ENCODE measurements at places on chromosomes 13 and 19.

DNA sequence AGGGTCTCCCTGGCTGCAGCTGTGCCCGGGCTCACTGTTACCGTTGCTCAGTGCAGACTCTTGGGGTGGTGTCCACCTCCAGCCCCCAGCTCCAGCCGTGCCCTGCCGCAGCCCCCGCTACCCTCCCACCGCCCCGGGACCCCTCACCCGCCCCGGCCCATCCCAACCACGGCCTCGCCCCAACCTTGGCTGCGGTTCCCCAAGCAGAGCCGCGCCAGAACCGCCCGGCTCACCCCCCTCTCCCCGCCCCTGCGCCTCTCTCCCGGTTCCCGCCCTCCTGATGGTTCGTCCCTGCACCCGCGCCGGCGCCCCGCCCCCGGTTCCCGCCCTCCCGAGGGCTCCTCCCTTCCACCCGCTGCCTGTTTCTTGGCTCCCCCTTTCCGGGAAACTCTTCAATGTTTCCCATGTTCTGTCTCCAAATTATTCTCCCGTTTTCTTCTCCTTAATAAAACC lies 40.3 kb downstream of the ANKRD10 start:
- peak; percentile 5 for DNase-seq

DNA sequence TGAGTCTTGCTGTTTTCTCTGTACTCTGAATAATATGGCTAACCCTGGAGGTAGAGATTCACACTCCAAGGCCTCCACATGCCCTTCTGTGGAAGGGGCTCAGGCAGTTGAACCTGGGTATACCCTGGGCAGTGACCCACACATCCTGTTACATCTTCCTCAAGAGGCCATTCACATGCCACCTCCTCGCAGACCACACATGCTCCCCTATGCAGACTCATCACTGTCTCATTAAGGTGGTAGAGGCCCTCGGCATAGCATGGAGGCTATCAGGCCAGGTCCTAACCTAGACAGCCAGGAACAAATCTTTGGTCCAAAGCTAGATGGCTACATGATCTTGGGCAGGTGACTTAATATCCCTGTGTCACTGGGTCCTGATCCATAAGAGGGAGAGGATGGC lies 363.9 kb upstream of the ZNF507 start:
- DNase-seq = no peak

DNA sequence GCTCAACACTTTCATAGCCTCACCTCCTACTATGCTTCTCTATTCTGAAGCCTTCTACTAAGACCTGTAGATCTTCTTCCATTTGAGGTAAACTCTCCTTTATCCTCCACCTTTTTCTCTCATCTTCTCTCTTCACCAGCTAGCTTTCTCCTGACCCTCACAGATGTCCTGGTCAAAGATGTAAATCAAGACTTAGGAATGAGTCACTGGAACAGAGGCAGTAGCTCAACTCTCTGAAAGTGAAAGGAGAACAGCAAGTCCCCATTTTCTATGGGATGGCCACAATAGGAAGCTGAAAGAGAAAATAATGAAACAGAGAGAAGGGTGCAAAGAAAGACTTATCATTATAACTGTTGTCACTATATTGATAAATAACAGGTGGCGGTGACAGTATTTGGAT lies 86.1 kb upstream of the DOCK9 start:
- DNase-seq = no peak

DNA sequence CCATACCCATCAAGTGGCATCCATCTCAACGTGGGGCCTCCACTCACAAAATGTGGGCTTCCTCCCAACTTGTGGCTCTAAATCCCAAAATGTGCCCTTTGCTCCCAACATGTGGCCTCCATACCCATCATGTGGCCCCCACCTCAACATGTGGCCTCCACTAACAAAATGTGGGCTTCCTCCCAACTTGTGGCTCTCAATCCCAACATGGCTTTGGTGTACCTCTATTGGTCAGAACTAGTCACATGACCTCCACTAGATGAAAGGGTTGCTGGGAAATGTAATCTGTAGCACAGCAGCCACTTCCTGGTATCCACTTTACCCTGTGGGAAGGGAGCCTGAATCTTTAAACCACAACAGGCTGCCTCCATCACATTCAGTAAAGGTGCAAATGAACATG lies 10.1 kb upstream of the ACER1 start:
- no peak for DNase-seq

- DNase-seq = no peak
Measured at GRCh38 chr19:49409441-49410029, 13.7 kb downstream of the PTH2 start.

- DNase-seq = no peak
Measured at GRCh38 chr19:28445826-28446225, 767.1 kb downstream of the UQCRFS1 start.

GRCh38 chr13:66137384-66137783 lies 1092.8 kb downstream of the PCDH9 start:
- no peak for DNase-seq

DNA sequence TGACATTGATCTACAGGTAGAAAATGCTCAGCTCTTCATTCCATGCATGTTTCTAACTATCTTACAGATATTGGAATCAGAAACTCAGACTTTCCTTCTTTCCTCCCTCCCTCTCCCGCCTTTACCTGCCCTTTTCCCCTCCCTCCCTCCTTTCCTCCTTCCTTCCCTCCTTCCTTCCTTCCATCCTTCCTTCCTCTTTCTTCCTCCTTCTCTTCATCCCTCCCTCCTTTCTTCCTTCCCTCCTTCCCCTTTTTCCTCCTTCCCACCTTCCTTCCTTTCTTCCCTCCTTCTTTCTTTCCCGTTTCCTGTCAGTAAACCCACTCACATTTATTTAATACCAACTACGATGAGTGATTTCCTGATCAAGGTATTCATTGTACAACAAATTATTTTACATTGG lies 113.4 kb upstream of the IRS2 start:
- DNase-seq = no peak

DNA sequence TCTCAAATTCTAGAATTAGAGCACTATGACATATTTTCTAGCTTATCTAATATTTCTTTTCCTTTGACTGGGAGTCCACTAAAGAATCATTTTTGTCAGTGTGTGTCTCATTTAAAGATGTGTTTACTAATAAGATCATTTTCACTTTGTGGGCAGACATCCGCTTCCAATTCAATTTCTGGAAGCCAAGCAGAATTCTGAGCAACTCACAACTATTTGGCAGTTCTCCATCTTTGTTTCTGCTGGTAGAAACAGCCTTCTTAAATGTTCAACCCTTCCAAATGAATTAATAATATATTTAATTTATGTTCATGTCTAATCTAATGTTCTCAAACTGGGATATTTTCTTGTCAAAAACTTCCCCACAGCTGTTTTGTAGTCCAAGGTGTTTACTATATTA lies 411.8 kb downstream of the KCTD12 start:
- no peak for DNase-seq

- peak; percentile 25 for DNase-seq
Measured at GRCh38 chr19:2097203-2097885, 629 bp downstream of the IZUMO4 start.

DNA sequence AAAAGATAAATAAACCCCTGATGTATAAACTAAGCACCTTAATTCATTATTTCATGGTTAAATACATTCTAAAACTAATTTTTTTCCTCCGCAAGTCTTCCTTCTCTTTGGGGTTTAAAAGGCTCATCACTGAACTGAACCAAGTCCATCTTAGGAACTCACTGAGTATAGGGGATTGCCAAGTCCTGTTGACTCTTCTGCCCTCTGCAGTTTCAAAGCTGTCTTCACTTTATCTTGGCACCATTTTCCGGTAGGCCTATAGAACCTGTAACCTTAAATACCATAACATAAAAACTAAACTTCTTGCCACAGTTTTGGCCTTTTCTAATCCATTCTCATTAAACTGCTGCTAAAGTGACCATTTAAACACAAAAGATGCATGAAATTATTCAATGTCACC lies 66.5 kb upstream of the USPL1 start:
- DNase-seq = no peak

DNA sequence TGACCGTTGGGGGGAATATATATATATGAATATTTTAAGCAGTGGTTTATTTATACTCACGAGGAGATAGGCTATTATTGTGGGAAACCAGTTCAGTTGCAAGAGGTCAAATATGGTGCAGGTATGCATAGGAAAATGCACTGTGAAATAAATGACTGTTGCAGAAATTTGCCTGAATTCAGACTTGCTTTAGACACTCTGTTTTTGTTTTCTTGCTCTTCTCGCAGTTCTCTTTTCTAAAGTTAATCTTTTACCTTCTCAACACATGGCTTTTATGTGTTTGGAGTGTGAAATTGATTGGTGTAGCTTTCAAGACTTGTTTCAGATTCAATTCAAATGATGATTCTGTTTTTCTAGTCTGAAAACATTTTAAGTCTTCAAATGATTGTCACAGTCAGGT lies 109.7 kb downstream of the LRCH1 start:
- no peak for DNase-seq

GRCh38 chr13:113796211-113796963 lies 37.4 kb downstream of the TMEM255B start:
- no peak for DNase-seq

GRCh38 chr19:14563989-14564651 lies 7.7 kb downstream of the NDUFB7 start:
- peak; percentile 14 for DNase-seq

GRCh38 chr19:17435218-17435617 lies 13.2 kb downstream of the TMEM221 start:
- DNase-seq = no peak

GRCh38 chr13:41428155-41428554 lies 29.2 kb upstream of the RGCC start:
- no peak for DNase-seq

GRCh38 chr13:67803118-67803517 lies 573.0 kb upstream of the PCDH9 start:
- DNase-seq = no peak

GRCh38 chr19:4352701-4353121 lies 9.3 kb downstream of the MPND start:
- DNase-seq = peak; percentile 44

DNA sequence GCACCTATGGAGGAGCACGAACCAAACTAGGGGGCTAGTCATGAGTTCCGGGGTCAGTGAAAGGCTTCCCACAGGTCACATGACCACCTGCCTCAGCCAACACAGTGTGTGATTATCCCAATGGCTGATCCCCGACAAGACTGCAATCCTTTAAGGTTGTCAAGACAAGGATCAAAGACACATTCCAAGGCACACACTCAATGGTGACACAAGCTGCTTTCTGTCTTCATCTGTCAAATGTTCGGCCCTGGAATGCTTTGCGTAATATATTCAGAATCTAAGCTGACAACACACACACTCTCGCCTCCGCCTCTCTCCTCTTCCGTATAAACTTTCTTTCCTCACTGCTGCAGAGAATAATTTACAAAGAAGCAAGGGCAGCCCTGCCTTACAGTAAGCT lies 11.7 kb downstream of the RANBP3 start:
- no peak for DNase-seq

DNA sequence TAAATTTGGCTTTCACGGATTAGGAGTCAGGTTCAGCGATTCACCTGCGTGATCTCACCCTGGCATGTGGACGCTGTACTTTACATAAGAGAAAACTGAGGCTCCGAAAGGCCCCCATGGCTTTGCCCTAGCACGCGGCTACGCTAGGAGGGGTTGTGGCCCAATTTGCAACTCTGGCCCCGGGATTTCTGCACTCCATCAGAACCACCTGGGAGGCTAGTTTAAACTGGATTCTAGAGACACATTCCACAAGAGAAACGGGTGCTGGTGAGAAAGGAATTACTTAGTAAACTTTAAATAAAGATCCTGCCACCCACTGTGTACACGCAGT lies 6.2 kb downstream of the BCL3 start:
- DNase-seq = no peak

DNA sequence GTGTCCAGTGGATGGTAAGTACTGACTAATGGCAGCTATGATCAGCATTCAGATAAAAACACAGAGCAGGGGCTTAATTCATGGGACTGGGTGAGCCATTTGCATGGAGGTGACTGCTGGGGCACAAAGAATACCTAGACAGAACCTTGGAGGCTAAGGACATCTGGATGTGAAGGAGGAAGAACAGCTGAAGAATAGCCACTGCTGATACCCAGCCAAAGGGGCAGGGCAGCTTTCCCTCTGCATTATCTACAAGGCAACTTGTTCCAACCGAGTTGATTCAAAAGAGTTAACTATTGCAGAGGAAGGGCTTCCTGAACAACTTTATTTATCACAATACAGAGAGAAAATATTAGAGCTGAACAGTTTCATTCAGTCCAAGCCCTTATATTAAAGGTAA lies 13.1 kb upstream of the THSD1 start:
- DNase-seq = no peak

DNA sequence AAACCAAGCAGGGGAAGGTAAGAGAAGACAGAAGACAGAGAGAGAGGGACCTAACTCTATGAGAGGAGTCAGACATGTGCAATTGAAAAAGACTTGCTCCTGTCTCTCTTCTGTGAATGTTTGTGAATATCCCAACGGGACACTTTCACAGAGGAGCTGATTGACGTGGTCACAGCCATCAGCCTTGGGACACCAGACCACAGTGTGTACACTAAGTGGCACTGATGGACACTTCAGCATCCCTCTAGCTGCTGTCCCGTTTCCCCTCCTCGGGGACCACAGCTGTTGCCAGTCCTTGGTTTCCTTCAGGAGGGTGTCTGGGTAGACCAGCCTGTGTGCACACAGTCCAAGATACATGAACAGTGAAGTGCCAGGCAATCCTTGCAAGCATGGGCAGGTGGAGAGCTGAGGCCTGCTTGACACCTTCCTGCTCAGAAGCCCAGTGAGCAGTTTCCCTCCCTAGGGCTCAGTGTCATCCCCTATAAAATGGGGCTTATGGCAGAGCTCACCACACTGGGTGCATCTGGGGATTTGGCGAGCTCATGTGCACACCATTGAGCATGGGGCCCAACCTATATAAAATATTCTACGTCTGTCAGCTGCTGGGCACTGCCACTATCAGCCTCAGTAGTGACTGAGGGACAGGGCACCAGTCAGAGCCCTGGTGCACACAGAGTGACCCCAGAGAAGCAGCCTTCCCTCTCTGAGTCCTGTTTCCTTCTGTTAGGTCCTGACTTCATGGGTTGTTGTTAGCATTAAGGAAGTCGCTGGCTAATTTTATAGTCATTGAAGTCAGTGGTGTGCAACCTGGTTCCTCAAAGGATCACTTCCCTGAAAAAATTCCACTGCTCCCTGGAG lies 4.3 kb upstream of the USF2 start:
- no peak for DNase-seq

DNA sequence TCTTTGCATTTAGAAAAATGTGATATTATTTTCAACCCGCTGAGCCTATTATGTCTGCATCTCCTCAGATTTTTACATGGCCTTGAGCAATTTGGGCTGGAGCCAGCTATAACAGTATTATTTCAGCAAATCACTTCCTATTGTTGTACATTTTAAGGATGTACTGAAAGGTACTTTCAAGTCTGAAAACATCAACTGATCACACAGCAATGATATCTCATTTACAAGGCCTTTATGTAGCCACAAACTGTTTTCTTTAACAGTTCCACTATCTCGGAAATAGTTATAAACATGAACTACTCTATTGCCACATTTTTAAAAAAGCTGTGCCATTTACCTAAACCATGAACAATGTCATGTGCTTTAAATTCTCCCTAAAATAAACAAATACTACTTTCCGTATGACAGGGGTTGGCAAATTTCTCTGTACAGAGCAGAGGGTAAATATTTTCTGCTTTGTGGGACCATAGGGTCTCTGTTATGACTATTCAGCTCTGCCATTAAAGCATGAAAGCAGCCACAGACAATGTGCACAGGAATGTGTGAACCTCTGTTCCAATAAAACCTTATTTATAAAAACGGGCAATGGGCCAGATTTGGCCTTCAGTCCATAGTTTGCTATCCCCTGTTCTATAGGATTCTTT lies 560.4 kb downstream of the GPC6 start:
- no peak for DNase-seq
